ENCODE measurements at places on chromosomes 5 and 9. TPM values are rescaled to one million over a fixed set of nuclear protein-coding genes. Genes with fewer than 3 reads are reported as not detected.
A peak's percentile ranks its signal among the peaks of the same experiment; 100 is the strongest.

DNA sequence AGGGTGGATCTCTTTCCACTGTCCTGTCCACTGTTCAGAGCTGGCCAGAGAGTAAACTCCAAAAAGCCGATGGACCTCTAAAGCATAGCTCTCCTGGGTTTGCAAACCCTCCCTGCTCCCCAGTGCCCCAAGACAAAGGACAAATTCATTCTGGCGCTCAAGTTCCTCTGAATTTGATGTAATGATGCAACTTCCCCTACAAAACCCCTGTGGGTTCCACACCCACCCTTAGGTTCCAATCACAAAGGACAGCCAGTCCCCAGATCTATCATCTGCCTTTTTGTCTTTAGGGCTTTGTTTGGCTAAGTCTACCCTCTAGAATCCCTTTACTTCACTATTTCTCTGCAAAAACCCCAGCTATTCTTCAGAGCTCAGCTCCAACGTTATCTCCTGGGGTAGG is 57.4 kb upstream of the SLC25A51 start:
- no peak for DNase-seq

- DNase-seq: no peak
These were observed 372.0 kb upstream of the MPDZ start for GRCh38 chr9:13651526-13651925.

DNA sequence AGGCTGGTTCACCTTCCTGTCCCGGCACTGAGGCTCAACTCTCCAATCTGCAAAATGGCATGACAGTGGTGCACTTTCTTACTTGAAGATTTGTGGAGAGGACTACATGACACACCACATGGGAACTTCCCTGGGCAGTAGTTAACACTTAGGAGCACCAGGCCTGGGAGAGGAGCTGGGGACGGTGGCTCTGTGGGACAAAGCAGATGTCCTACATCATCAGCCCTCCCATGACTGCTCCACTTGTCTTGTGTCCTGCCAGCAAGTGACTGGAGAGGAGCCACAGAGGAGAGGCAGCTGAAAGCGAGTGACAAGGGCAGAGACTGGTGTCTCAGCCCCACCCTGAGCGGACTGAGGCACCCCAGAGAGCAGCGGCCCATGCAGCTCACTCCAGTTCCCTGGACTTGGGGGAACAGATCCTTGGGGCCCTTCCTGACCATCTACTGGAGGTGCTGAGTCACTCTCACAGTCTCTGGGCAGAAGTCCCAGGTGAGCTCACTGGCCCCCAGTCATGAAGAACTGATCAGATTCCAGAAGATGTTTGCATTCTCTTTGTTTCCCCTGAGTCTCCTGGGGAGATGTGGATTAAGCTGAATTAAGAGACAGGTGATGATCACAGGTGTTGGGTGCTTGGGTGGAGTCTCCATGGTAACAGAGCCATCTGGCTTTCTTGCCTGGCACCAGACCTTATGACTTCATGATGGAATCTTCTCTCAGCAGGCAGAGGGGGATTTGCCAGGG is 13.2 kb upstream of the SLC25A48 start:
- DNase-seq: peak; percentile 63

DNA sequence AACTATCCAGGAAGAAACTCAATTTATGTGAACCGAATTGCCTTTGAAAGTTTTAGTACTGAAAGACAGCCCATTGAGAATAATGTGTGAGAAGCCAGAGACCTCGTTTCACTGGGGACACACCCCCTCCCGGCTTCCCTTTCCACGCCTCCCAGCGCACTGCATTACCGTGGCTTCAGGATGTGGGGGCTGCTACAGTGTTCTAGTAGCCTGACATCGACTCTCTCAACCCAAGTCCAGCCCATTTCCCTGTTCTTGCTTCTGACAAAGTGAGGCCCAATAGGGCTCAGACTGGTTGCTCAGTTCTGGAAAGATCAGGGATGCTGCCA is 3.5 kb downstream of the PAX5 start:
- DNase-seq: peak; percentile 50

- no peak for DNase-seq
These were observed 21.8 kb downstream of the IL9 start for GRCh38 chr5:135873831-135874230.

DNA sequence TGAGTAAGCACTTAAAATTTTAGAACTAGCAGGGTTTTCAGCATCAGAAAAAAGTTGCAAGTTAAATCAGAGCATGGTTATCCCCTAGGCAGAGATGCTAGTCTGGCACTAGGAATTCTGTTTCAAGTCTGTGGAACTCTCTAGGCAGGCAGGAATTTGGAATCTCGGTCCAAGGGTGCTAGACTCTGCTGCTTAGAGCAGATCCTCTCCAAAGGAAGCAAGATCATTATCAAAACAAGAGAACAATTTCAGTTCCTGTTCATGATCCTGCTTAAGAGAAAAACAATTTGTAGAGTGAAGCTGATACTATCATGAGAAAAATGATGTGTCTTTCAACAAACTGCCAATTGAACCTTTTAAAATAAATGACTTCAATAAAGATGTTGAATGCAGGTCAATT is 420.7 kb downstream of the KIF4B start:
- no peak for DNase-seq

- no peak for DNase-seq
These were observed 49.6 kb upstream of the TNFSF15 start for GRCh38 chr9:114855488-114855887.

DNA sequence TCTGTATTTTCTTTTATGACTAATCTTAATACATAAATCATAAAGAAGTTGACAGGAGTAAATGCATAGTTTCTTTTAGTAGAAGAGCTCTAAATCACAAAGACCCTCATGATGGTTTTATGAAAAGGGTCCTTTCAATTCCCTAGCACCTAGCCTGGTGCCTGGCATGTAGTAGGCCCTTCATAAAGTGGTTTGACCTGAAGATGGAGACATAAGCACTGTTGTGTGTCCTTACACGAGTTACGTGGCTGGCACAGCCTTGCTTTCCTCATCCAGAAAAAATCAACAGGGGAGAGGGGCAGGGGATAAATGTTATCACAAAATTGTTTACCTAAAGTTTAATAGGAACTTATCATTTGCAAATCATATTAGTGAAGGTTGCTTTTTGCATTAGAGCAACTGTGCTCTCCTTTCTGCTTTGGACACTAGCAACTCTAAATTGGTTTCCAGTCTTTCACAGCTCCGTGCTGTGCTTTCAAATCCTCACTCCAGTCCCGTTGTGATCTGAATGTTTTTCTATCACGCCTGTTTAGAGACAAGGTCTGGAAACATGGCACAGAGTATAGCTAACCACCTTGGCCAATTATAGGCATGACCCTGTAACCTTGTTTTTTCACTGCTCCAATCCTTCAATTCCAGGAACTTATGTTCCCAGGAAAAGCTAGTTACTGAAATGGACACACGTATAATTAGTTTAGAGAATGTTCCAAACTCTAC is 55.7 kb downstream of the ARL15 start:
- no peak for DNase-seq

GRCh38 chr5:150763023-150763769 is 4.4 kb upstream of the DCTN4 start:
- DNase-seq: no peak

GRCh38 chr5:128237546-128237945 is 154.0 kb downstream of the SLC12A2 start:
- no peak for DNase-seq

- no peak for DNase-seq
These were observed 282.5 kb upstream of the IRX4 start for GRCh38 chr5:2165203-2165602.

Gene CCDC192
- total RNA-seq: 1.1 TPM

Gene SIGMAR1
- total RNA-seq: 138 TPM

Gene NIM1K
- not detected for total RNA-seq

Gene JADE2
- 29.5 TPM for total RNA-seq

Gene ADRB2
- 0.18 TPM for total RNA-seq

All from H7 (cell line).